ENCODE measurements at places on chromosomes 1 and 21.

DNA sequence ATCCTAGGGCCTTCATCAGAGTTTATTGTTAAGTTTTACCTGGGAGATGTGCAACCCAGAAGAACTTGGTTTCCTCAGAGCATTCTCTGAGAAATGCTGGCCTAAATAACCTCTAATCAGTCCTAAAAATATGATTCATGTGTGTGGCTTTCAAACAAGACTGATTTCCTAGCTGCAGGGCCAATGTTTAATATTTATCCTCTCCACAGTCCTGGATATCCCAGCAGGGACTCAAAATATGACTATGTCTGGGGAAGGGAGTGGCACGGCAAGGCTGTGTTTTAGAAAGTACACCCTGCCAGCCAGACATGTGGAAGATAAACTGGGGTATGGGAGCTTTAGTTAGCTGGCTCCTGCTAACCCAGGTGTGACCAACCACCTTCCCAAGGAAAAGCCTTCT lies 26.3 kb downstream of the PLPP3 start:
- no peak for DNase-seq

DNA sequence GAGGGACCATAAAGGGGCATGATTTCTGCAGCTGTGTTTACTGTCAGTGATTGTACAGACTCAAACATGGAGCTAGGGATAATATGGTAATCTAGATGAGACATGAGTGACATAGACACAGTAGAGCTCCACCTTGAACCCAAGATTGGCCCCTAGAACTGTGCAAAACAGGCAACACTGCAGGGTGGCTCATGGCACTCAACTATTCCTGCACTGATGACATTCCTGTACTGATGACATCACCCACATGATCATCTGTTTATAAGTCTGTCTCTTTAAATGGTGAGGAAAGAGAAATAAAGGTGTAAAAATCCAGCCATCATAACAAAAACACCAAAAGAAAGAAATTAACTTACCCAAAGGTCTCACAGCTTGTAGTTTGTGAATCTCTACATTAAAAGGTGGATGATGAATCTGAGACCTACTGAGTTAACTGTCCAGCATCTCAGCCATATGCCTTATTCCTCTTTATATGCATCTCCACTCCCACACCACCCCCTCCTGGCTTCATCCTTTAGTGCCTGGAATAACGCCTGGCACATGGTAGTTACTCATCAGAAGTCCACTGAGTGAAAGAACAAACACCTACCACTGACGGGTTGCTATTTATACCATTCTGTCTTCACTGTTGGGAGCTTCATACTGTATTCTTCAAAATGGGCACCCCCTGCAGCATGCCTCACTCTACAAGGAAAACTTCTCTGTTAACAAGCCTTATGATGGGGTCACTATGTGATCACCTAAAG lies at the start of gene LRRC53:
LRRC53 (minus strand) TSS at position 442 of the 746 bp plus-strand sequence. CDS start 29,262 bp downstream, outside the sequence.
- no peak for DNase-seq

DNA sequence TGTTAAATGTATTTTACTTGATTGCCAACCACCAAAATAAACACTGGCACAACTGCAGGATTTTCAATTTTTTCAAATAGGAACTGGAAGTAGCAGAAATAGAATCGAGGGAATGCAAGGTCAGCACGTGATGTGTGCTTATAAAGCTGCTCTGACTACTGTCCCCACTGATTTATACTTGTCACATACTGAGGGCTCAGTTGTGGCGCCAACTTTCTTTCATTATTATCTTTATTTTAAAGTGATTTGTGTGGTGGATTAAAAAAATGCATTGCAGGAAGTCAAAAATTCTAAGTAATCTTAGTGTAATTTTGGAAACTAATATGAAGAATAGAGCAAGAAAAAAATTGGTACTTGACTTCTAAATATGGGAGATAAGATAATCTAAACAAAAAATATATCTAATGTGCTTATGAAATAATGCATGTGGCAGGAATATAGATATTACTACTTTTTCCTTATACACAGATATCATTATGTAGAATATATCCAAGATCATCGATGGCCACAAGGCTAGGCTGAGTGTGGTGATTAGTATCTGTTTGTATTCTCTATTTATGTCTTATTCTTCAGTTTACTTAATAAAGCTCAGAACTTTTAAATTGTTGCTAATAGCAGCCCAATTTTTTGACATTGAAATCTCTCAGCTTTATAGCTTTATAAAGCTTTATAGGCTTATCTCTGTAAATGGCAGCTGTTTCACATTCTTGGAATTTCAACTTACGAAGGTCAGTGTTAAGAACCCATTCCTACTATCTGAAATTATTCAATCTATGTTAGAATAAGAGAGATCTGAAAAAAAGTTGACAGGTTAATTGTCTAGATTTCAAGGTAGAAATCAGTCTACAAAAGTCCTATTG lies 404.5 kb upstream of the ADAMTS5 start:
- DNase-seq = no peak

DNA sequence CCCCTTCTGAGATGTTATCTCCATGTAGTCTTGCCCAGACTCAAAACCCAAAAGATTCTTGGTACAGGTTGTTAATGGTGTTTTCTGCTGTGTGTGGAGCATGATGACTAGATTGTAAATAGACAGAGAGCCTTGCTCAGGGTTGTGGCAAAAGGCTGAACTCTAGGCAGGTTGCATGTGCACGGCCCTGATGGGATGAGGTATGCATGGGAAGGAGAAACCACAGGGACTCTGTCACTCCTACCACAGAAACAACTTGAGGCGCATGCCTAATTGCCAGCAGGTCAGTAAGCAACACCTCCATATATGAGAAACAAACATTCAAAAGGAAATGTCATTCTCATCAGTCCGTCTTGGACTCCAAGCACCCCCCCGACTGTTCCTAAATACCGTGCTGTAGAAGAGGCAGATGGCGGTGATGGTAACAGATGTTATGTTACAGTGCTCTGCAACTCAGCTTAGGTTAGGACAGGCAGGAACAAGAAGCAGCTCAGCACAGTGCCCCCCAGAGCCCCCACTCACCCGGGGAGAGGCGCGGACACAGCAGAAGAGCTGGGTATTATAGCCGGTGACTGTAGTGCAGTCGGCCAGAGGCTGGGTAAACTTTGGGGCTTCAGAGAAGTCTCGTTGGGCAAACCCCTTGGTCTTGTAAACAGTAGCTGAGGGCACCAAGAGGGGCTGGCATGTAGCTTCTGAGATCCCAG lies 10.9 kb downstream of the MYBPHL start:
- no peak for DNase-seq

DNA sequence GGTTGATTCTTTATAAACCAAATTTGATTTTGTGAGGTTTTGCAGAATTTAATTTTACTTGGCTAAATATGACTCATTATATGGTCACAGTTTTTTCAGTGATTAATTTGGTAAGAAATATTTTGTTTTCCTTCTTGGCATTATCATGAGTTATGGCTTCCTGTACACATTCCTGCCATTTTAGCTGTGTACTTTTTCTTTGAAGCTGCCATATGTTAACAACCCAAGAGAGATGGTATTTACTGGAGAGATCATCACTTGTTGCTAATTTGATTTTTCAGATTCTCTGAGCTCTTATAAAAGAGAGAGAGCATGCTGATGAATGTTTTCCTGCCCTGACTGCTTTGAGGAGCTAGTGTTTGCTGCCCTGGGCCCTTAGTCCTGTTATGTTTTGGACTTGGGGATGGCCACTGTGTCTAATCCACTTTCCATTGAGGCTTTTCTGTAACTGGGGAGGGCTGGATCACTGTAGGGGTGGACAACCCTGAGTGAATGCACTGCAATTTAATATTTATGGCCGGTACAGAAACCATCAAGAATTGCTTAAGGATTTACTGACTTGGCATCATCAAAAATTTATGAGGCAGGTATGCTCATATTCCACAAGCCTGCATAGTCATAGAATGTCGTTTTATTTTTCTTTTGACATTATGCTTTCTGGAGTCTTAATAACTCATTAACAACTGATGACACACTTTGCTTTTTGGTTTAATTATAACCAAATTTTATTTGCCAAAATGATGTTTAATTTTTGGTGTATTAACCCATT lies 200.9 kb downstream of the DISC1 start:
- DNase-seq = no peak

GRCh38 chr1:110312188-110313121 lies 26.7 kb upstream of the RBM15 start:
- peak; percentile 49 for DNase-seq
